Effector CD4-positive, alpha-beta T cell (primary cell): ENCODE measurements at places on chromosomes 16 and 17.

GRCh38 chr17:75684249-75684648 lies 17.1 kb downstream of the SAP30BP start:
- DNase-seq = no peak

- no peak for DNase-seq
These were observed 11.2 kb downstream of the P2RX1 start for GRCh38 chr17:3905017-3905520.

- DNase-seq = no peak
These were observed 144.7 kb upstream of the IRX3 start for GRCh38 chr16:54431041-54431996.

- DNase-seq = no peak
These were observed 557.7 kb downstream of the MAF start for GRCh38 chr16:79042886-79043285.

GRCh38 chr17:81306898-81307510 lies 11.9 kb upstream of the SLC38A10 start:
- DNase-seq = no peak

DNA sequence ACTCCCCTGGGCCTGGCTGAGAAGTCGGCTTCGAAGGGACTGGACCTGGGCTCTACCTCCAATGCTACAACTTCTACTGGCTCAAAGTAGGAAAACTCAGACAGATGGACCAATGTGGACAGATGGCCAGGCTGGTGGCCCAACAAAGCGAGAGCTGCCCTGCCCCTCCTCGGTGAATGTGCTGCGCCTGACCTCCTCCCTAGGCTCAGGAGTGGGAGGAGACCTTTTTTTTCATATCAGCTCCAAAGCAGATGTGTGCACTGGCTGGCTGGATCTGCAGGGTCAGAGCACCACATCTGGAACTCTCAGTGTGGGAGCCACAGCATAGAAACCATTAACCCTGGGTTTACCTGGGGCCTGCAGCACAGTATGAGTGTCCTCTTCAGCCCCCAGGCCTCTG lies 20.8 kb downstream of the ATP6V0D1 start:
- no peak for DNase-seq

DNA sequence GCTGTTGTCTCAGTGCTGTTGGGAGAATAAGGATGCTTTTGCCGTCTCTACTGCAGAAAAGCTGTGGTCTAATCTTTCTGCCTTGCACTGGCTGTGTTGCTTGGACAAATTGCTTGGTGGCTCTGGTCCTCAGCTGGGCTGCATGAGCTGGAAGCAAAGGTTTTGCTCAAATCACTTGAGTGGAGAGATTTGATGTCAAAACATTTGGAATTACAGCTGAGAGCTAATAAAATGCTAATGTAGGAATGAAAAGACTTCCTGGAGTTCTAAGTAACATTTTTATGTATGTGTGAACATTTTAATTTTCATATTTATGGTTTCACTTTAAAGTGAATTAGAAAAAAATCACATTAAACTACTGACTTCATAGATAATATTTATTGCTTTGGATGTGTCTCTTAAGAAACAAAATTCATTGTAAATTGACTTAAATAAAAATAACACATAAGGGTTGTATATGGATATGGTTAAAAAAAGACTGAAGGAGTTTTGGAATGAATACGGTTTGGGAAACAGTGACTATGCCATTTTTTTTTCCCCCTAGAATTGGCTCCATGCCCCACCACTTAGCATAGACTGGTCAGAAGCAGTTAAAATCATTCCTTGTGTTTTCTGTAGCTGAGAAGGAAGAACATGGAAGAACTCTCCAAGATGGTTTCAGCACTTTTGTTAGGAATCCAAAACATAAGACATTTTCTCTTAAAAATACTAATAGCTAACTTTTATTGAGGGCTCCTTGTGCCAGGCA lies 39.2 kb upstream of the FAM20A start:
- no peak for DNase-seq

DNA sequence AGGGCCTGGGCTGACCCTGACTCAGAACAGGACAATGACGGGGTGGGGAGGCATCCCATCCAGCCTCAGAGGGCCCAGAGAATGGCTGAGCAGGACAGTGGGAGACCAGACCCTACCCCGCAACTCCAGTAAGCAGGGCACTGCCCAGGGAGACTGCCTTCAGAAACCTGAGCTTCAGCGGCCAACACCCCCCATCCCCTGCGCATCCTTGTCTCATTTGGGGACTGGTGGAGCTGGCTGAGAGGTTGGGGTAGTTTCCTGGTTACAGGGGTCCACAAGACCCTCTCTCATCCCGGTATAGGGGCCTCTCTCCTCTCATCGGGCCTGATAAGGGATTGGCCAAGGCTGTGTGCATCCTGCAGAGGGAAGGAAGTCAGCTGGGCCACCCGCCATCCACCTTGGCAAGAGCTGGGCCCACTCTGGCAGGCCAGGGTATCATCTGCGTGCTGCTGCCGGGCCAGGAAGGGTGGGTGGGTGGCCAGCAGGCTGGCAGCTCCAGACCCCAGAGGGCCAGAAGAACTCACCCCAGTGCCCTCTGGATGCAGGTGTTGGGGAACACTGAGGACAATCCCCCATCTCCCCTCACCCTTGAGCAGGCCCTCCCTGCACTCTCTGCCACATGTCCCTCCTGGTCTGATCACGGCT lies 229.1 kb downstream of the KATNIP start:
- DNase-seq = no peak

- no peak for DNase-seq
These were observed 598 bp upstream of the PGAP3 start for GRCh38 chr17:39688475-39688835.

- DNase-seq = no peak
These were observed 30.5 kb downstream of the SNTB2 start for GRCh38 chr16:69217433-69217832.

DNA sequence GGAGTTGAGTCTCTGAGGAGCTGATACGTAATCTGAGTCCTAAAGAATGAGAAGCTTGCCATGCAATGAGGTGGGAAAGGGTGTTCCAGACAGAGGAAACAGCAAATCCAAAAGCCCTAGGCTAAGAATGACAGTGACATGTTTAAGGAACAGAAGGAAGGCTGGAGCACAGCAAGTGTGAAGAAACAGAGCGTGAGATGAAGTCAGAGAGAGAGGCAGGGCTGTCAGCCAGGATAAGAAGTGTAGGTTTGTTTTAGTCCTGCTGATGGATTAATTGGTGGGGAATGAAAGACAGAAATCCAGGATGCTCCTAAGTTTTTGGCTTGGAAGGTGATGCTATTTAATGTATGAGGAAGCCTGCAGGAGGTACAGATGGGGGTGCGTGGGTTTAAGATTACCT lies 14.5 kb downstream of the MMP28 start:
- DNase-seq = no peak

DNA sequence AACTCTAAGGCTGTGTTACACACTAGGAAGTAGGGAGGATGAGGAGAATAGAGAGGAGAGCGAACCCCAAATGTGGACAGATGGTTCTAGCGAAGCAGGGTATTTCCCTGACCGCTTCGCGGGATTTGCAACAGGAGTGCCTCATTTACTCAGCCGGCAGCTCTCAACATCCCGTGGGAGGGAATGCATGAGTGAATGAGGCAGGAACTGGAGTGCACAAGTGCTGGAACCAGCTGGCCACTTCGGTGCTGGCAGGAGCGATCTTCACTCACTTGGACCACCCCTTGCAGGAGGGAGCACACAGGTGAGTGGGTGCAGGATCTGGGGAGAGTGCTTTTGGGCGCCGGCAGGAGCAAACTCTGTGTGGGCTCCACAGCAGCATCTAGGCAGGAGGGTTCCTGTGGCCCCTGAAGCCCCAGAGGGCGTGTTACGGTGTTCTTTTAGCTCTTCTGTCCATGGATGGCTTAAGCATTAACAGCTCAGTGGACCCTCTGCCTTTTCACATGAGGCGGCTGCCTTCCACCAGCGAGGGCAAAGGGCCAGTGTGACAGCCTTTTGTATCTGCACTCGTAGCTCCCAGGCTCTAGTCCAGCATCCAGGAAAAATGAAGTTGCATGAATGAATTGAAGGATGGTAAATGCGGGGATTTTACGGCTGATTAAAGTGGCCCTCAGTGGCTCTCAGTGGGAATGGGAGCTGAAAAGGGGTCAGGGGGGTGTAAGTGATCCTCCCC lies 17.4 kb upstream of the ZNHIT3 start:
- DNase-seq = no peak

DNA sequence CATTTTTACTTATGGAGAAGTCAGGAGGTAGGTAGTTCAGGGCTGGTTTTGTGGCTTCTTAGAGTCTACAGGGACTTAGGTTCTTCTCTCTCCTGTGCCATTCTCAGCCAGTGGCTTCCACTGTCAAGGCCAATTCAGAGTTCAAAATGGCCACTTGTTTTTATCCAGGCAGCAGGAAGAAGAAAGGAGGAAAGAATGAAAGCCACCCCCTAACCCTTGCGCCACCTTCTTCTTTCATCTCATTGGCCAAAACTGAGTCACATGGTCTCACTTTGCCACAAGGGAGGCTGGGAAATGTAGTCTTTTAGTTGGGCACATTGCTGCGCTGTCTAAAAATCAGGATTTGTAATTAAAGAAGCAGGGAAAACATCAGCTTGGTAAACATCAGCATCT lies 60.8 kb upstream of the MED9 start:
- DNase-seq = no peak

GRCh38 chr16:4328046-4328781 lies 12.3 kb downstream of the GLIS2 start:
- peak; percentile 30 for DNase-seq

DNA sequence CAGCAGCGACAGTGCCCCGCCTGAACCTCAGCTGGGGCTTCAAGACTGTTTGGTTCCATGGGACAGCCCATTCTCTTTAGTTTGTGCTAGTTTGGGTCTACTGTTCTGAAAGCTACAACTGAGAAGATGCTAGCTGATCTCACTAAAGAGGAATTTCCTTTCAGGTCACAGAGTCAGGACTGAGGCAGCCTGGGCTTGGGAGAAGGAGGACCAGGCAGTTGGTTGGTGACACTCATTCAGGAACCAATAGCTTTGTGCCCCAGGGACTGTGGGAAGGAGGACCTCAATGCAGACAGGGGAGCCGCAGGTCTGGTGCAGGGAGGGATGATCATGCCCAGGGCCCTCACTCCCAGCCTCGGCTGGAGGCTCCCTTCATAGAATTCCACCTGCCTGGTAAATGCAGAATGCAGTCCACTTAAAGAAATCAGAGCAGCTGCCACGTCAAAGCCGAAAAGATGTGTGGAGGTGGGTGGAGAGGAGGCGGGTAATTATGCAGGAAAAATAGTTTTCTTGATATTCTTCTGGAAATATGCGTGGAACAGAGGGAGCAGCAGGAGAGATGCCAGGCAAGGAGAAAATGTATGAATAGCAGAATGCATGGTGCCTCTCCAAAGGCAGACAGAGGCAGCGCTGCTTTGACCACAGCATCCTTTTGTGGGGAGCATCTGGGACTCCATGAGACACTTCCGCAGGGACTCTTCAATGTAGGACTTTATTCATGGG lies 32.6 kb upstream of the ZFP90 start:
- DNase-seq = no peak

DNA sequence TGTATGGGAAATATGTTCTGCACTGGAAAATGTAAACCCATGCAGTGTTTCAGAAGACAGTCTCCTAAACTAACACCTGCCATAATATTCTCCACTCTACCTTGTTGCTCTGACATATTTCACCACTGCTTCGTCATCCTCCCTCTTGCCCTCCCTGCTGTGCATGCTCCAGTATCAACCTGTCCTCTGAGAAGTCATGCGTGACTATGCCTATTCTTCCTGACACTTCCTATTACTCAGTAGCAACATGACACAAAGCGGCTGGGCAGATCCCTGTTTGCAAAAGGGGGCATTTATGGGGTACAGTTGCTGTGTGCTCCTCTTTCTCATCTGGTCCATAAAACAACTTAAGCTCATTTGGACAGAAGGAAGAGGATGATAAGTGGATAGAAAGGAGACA lies 805.6 kb upstream of the EEF2KMT start:
- DNase-seq = no peak

DNA sequence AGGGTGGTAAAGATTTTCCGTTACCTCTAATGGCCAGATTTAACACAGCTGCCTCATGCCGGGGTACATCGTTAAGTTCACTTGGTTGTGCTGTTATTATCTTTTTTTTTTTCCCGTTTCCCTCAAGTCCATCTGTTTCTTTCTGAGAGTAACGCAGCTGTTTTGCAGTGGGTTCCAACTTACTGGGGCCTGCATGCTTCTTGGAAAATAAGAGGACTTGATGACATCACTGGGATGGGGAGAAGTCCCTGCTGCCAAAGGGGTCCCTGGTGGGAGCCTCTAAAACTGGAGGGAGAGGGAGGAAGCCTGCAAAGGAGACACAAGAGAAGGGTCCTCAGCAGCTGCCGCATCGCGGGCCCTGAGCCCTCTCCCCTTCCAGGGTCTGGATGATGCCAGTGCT lies 77.8 kb upstream of the NOL11 start:
- no peak for DNase-seq

DNA sequence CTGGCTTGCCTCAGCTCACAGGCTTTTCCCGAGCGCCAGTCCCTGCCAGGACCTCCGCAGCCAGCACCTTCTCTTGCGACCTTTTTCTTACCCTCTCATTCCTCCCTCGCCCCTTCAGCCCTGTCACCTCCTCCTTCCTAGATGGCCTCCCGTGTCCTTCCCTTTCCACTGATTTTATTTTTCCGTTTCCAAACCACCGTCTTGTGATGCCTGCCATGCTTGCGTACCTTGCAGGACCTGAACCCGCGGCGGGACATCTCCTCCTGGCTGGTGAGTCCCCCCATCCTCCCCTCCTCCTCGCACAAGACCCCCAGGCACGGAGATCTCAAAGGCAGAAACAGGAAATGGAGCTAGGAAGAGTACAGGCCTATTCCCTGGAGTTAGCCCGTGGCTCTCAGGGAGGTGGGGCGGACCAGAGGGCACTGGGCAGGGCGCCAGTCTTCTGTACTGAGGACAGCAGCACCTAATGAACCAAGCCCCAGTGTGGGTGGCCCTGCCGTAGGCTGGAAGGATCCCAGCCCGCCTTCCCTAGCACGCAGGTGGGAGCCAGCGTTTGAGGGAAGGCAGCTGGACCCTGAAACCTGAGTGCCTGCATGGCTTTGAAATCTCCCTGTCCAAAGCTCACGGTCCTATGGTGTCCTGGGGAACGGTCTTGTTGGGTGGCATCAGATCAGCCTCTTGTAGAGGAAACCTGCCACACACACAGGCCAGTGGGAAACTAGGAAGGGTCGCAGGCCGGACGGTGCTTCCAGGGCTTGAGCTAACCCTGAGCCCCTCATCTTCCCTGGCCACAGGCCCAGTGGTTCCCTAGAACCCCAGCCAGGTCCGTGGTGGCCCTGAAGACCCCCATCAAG lies 612 bp downstream of the CISD3 start:
- no peak for DNase-seq

GRCh38 chr16:64276646-64277045 lies 845.2 kb downstream of the CDH11 start:
- no peak for DNase-seq

GRCh38 chr17:647324-648197 lies 67.1 kb downstream of the VPS53 start:
- no peak for DNase-seq

GRCh38 chr16:4060823-4061222 lies 55.4 kb downstream of the ADCY9 start:
- DNase-seq = no peak

GRCh38 chr16:88017587-88018101 lies 66.4 kb downstream of the BANP start:
- no peak for DNase-seq

DNA sequence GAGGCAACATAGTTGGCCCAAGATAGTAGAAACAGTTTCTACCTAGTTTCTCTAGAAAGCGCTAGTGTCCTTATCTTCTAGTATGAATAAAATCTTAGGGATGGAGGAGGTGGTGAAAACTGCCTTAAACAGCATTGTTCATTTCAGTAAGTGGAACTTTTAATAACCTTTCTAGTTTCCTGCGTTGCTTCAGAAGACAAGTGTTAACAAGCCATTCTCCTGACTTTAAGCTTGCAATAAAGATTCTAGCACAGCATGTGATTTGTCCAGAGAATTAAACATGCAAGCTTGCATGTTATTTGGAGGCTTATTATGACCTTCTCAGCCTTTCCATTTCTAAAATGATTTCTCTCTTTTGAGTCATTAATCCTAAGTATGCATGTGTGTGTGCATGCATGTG lies 72.3 kb downstream of the TANGO6 start:
- no peak for DNase-seq
